Kasumi-1 (cell line): ENCODE measurements at places on chromosomes 16 and 17.
A peak's percentile ranks its signal among the peaks of the same experiment; 100 is the strongest.

DNA sequence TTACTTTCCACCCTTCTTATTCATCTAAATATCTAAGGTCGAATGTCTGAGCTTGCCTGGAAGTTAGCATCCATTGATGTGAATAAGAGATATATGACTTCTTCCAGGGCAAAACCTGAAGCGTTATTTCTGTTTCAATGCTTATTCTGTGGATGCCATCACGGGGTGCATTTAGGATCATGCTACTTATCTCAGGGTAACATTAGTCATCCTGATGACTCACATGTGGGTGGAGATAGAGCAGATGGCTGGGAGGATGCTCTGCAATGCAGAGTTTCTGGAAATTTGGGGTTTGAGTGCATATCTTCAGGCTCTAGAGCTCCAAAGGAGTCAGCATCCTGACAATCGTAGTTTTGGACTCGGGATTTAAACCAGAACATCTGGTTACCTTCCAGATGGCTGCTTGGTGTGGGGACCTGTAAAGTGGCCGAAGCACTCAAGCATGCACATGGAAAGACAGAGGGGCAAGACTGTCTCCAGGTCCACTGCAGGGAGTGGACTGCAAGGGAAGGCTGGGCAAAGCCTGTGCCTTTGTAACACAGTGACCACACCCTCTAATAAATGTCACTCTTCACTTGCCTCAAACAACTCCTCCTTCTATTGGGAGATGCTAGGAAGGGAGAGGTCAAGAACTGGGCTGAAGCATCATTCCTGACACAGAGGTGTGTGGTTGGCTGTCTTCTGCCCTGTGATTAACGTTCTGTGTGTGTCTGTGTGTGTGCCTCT lies 175.2 kb upstream of the SALL1 start:
- DNase-seq = no peak

- DNase-seq = peak; percentile 95
Measured at GRCh38 chr16:46972429-46973206, 856 bp downstream of the DNAJA2 start.

DNA sequence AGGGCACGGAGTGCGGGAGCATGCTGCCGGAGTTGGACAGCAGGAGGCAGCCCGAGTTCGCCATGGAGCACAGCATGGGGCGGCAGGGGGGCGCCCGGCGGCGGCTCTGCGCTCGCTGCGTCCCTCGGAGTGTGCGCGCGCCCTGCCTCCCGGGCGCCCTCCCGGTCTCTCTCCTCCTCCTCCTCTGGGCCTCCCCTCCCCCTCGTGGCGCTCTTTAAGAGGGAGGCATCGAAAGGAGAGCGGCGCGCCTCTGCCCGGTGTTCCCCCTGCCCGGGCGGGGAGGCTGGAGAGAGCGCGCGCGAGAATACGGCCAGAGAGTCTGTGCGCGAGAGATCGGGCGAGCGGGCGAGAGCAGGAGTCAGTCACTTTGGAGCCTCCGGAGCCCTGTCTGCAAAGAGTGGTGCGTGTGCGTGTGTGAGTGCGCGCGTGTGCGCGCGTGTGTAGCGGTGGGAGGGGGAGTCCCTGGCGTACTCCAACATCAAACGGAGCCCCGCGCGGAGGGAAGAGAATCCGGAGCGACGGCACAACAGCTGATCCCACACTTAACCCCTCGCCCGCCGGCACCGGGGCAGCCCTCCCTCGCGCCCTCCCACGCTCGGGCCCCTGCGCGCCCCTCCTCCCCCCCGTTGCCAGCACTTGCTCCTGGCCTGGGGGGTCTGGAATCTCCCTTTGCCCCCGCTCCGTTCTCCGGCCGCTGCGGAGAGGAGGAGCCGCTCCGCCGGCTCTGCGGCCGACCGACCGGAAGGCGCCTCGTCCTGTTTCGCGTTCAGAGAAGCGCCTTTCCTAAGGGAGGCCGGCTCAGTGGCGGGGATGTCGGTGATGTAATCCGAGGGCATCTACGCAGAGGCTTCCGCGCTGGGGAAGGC lies 108.9 kb downstream of the ENGASE start:
- DNase-seq = peak; percentile 43

DNA sequence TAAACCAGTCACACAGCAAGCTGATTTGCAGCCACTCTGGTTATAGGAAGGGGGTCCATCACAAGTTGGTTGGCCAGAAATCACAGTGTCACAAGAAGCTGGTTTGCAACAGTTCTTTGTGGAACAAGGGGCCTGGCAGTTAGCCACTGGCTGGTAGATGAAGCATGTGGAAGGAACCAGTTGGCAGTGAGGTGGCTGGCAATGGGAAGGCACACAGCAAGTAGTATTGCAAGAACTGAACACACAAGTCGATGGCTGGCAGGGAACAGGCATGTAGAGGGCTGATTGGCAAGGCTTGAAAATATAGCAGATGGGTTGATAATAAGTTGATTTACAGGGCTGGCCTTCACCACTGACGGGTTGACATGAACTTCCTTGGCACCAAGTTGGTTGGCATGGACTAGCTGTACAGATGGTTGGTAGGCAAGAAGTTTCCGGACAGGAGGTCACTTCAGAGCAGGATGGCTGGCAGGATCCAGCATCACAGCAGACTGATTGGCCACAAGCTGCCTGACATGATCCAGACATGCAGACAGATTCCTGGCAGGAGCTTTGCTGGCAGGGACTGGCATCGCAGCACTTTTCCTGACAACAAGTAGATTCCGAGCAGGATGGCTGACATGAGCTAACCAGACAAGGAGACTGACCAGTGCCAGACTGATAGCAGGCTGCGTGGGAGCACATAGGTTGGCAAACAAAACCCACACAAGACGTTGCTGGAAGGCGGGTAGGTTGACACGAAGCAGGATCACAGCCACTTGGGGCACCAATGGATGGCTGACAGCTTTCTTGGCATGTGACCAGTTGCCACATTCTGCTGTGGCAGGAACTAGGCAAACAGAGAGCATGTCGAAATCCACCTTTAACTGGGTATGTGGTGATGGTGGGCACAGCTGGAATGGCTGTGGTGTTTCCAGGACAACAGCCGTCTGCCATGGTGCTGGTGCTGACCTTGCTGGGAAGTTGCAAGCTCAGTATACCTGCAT lies at the start of gene KRTAP29-1:
KRTAP29-1 (minus strand) TSS at position 936 of the 986 bp plus-strand sequence; CDS start at position 936, 0 bp downstream.
- no peak for DNase-seq

DNA sequence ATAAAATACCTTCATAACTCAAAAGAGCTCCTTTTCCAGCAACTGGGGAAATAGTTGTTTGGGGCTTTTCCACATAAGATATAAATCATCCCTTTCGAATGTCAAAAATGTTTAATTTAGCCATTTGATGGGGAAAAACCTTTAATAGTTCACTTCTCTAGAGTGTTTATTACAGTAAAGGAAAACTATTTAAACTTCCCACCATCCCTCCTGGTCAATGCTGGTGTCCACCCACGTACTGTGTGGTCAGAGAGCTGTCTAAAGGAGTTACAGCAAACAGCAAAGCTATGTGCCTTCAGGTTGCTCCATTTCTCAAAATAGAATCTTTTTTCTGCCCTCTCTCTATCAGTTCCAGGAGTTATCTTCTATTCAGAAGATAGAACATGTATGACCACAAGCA lies 33.5 kb downstream of the KANSL1 start:
- no peak for DNase-seq
